ENCODE measurements at places on chromosomes 16 and 17. TPM values are rescaled to one million over a fixed set of nuclear protein-coding genes. Genes with fewer than 3 reads are reported as not detected.

Gene VTN
- total RNA-seq = 0.90 TPM

Gene TAC4
- total RNA-seq = not detected

Gene SHPK
- 29.6 TPM for total RNA-seq

Gene C16orf96
- total RNA-seq = 0.21 TPM

Gene SCGB1C2
- total RNA-seq = not detected

Gene RHBDL1
- total RNA-seq = 1.2 TPM

Gene ESRP2
- 0.98 TPM for total RNA-seq

Gene MYH1
- not detected for total RNA-seq

Measured in tibial nerve (tissue), 4 donors.